Hematopoietic multipotent progenitor cell treated with erythropoietin and hydrocortisone succinate and interleukin-3 and kit ligand, for 4 days (in vitro differentiated cells): ENCODE measurements at places on chromosomes 13 and 19.

- peak; percentile 32 for DNase-seq
Measured at GRCh38 chr13:94122300-94122915, 357.1 kb downstream of the DCT start.

GRCh38 chr19:46753420-46754155 is 7.3 kb upstream of the STRN4 start:
- peak; percentile 85 for DNase-seq

DNA sequence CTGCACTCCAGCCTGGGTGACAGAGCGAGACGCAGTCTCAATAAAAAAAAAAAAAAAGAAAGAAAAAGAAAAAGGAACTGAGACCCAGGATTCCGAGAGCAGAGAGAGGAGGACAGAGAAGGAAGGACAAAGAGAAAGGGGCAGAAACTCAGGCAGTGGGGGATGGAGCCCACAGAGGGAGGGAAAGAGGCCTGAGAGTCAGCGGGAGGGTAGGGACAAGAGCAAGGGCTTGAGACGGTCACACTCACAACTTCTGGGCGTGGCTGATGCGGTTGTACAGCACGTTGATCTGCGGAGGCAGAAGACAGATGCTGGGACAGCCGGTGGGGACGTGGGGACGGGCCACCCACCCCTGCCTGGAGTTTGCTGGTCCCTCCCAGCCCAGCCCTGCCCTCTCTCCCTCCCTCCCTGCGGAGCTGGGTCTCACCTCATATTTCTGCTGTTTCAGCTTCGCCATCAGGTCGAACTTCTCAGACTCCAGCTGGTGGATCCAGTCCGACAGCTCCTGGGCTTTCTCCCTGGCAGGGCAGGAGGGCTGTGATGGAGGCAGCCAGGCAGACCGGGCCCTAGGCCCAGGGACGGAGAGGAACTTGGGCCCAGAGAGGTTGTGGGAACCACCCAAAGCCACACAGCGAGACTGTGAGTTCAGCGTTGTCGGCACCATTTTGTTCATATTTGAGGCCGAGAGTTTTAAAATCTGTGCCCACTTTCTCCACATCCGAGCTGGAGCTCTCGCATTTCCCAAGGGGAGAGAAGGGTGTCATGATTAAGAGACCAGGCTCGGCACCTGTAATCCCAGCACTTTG is 15.2 kb downstream of the TNNT1 start:
- peak; percentile 53 for DNase-seq

- DNase-seq = no peak
Measured at GRCh38 chr13:39787086-39787487, 131.6 kb downstream of the COG6 start.

DNA sequence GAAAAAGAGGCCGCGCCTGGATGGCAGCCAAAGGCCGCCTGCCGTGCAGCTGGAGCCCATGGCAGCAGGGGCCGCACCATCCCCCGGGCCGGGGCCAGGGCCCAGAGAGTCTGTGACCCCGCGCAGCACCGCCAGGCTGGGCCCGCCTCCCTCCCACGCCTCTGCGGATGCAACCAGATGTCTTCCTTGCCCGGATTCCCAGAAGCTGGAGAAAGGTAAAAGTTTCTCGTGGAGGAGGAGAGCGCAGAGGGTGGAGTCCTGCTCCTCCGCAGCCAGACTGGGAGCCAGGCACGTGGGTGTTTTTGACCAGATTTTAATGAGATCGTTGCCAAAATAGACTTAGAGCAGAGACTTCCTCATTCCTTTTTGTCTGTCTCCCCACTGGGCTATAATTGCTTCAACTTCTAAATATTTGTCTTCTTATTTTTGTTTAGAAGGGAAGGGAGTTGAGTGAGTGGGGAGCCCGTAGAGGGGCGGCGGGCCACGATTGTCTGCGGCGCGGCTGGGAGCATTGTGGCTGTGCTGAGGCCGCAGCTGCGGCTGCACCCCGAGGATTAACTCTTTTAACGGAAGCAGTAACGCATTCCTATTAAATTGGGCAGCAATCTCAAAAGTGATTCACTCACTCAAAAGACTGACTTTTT is 22.8 kb upstream of the NDUFS7 start:
- peak; percentile 41 for DNase-seq

- peak; percentile 79 for DNase-seq
Measured at GRCh38 chr13:30376426-30377311, 45.6 kb upstream of the UBE2L5 start.

- peak; percentile 21 for DNase-seq
Measured at GRCh38 chr19:17615889-17616685, 60.6 kb downstream of the COLGALT1 start.

GRCh38 chr19:4538601-4538954 is 1.3 kb downstream of the LRG1 start:
- DNase-seq = no peak

GRCh38 chr13:97884707-97885468 is 68.6 kb upstream of the IPO5 start:
- DNase-seq = no peak

DNA sequence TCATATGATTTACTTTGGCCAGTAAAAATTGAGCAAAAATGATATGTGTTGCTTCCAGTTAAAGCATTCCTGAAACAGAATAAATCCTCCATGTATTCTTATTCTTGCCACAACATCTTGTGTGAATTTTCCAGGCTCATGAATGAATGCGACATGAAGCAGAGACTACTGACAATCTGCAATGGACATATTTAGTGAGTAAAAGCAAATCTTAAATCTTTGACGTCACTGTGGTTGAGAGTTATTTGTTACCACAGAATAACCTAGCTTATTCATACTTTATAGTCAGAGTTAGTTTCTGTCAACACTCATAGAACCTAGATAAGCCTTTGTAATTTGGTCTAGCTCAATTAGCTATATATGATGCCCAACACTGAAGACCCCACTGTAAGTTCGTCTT is 1443.1 kb downstream of the PCDH9 start:
- DNase-seq = no peak

DNA sequence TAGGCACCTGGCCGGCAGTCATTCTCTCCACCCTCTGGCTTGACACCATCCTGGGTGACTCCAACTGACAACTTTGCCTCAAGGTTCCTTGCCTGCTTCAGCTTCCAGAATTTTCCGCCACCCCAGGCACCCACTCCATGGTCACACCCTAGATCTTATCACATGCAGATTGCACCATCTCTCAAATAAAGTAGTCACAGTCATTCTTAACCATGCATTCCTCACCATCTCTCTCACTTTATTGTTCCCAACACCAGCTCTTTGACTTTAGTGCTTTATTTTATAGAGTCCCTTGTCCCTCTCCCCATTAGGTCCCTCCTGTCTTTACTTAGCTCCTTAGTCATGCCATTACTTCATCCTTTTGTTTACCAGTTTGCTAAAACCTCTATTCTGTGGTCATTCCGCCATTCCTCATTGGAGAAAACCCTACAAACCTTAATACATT is 351.7 kb downstream of the SPRY2 start:
- DNase-seq = no peak
